ENCODE measurements at places on chromosomes 1 and 21.

DNA sequence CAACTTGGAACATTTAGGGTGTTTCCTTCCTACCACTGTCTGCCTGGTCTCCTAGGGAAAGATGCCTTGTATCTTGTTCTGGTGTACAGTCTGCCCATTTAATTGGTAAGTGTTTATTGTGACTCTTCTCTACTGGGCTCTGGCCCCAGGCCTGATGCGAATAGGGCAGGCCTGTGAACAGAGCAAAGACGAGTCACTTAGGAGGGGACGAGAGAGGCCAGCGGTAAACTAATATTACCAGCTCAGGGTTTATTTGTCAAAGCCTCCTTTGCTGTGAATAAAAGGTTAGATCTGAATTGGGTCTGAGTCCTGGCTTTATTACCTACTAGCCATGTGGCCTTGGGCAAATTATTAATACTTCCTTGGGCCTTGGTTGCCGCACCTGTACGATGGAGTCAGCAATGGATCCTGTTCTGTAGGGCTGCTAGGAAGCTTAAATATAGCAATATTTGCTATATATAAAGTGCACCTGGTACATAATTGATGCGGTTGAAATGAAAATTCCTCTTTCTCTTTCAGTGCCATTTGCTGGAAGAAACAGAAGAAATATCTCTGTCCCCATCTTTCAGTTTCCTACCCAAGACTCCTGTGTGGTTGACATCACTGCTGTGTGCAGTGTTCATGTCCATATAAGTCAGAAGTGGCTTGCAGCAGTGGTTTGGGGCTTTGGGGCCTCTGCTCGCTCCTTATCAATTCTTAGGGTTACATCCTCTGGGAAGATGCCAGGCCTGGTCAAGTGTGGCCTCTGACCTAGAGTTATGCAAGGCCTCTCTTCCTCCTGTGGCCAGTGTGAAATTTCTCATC is 32.4 kb downstream of the MAPKAPK2 start:
- no peak for DNase-seq

DNA sequence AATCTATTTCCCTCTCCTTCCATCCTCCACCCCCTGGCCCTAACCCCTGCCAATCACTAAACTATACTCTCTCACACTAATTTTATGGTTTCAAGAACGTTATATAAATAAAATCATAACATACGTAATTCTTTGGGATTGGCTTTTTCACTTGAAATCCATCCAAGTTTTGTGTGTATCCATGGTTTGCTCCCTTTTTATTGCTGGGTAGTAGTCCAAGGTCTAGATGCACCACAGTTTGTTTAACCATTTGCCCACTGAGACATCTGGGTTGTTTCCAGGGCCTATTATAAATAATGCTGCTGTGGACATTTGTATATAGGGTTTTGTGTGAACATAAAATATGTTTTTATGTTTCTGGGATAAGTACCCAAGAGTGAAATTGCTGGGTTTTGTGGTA is 61.4 kb downstream of the TEX35 start:
- no peak for DNase-seq

GRCh38 chr1:225877580-225877979 is 4.6 kb downstream of the TMEM63A start:
- no peak for DNase-seq

- DNase-seq = peak; percentile 95
Observed at GRCh38 chr21:32604464-32604863, 7.7 kb downstream of the CFAP298 start.

DNA sequence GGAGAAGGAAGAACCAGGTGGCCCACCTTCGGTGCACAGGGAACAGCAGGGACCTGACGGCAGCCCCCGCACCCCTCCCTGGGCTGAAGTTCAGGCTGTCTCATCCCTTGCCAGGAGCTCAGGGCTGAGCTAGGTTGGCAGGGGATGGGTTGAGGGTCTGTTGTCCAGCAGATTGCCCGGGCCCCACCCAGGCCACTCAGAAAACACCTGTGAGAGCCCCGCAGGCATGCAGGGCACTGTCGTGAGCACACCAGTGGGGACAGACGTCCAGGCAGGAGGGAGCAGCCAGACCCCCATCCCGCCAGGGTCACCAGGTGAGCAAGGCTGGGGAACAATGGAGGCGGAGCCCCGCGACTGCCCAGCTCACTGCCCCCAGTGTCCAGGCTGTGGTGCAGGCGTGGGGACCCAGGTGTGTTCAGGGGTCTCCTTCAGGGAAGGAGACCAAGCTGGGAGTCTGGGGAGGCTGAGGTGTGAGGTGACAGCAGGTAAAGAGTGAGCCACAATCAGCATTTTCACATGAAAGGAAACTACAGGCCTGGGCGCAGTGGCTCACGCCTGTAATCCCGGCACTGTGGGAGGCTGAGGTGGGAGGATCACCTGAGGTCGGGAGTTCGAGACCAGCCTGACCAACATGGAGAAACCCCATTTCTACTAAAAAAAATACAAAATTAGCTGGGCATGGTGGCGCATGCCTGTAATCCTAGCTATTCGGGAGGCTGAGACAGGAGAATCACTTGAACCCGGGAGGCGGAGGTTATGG is 9.4 kb upstream of the SAMD11 start:
- no peak for DNase-seq

- DNase-seq = no peak
Observed at GRCh38 chr1:89519779-89520358, 4.8 kb upstream of the LRRC8B start.

DNA sequence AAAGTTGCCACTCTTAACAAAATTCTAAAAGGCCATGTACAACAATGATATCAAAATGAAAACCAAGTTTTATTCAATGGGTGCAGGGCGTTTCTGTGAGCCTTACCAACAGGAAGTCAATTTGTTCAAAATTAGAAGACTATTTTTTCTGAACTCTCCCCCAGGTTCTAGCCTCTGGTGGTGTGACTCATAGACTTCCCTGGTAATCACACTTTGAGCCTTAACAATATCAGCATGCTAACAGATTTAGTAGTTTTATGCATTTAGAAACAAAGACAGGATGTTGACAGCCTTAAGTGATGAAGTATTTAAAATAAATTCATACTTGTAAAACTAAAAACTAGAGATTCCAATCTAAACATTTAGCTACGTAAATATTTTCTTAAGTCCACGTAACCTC is 88.4 kb downstream of the LRRC8C start:
- no peak for DNase-seq

DNA sequence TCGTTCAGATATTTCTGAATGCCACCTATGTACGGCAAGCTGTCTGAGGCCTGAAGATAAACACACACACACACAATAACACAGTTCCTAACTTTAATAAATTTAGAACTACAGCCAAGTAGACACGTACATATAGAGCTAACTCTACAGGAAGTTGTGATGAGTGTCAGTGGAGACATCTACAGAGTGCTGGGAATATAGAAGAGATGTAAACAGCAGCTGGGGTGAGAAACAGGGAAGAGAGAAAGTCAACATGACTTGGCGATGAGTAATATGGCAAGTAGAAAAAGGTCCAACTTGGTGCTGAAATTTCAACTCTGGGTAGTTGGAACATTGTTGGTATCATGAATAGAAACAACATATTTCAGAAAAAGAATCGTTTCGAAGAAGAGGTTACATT is 206.5 kb downstream of the ZP4 start:
- no peak for DNase-seq

- no peak for DNase-seq
Observed at GRCh38 chr1:19585507-19585906, 58.6 kb upstream of the NBL1 start.

GRCh38 chr1:193754151-193754550 is 567.7 kb upstream of the B3GALT2 start:
- DNase-seq = no peak

DNA sequence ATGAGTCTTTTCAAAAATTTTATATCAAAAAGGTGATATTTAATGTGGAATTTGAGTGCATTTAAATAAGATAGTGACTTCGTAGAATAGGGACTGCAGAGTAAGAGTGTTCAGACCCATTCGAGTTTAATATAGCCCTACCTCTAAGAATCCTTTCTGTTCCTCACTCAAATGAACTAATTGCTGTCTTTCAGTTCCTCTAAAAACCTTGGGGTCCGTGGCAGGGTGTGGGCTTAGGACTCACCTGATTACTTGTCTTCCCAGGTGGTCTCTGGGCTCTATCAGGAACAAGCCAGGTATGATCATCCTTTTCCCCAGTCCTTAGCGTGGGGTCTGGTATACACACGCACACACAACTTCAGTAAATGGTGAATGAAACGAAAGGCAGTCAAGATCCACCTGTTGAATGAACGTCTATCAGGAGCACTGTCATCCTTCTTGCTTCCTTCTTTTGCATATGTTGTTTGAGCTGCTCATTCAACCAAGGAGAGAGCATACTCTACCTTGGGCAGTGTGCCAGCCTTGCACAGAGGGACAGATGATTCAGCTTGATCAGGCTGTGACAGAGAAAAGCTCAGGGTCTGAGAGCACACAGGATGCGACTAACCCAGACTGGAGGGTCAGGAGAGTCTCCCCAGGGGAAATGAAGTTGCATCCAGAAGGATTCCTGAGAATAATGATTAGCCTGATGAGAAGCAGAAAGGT is 1.2 kb upstream of the RNF11 start:
- peak; percentile 97 for DNase-seq

GRCh38 chr21:29315131-29315749 is 16.5 kb downstream of the BACH1 start:
- no peak for DNase-seq

GRCh38 chr1:154427173-154428139 is 22.3 kb downstream of the IL6R start:
- DNase-seq = no peak

GRCh38 chr1:31977385-31978131 is 36.1 kb upstream of the KHDRBS1 start:
- peak; percentile 44 for DNase-seq
